Effector CD8-positive, alpha-beta T cell (primary cell): ENCODE measurements at places on chromosomes 2 and 18.

GRCh38 chr2:108330979-108331378, 42.3 kb downstream of the SULT1C2 start:
- DNase-seq, result no peak

GRCh38 chr2:67290451-67291290, 106.5 kb upstream of the ETAA1 start:
- no peak for DNase-seq

GRCh38 chr2:8719528-8719927, 37.7 kb downstream of the ID2 start:
- DNase-seq, result no peak

GRCh38 chr2:74575320-74575719, 20.8 kb downstream of the DOK1 start:
- no peak for DNase-seq

DNA sequence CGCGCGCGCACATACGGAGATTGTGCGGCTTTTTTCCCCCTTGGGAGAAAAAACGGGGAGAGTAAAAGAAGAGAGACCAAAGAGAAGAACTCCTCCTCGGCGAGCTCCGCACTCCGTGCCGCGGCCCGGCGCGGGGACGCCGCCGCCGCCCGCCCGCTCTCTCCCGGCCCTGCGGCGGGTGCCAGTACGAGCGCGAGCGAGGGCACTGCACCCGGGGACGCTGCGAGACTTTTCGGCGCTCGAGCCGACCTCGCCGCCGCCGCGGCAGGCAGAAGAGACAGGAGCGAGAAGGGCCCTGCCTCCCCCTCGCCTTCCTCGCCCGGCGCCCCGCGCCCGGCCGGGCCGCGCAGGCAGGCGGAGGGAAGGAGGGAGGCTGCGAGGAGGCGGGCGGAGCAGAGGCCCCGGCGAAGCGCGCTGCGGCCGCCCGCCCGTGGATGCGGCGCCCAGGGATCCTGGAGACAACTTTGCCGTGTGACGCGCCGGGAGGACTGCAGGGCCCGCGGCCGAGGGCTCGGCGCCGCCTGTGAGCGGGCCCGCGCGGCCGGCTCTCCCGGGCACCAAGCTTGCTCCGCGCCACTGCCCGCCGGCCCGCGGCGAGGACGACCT, 857 bp upstream of the INHBB start:
- DNase-seq, result no peak

GRCh38 chr18:62282188-62282629, 42.9 kb upstream of the TNFRSF11A start:
- DNase-seq, result no peak

DNA sequence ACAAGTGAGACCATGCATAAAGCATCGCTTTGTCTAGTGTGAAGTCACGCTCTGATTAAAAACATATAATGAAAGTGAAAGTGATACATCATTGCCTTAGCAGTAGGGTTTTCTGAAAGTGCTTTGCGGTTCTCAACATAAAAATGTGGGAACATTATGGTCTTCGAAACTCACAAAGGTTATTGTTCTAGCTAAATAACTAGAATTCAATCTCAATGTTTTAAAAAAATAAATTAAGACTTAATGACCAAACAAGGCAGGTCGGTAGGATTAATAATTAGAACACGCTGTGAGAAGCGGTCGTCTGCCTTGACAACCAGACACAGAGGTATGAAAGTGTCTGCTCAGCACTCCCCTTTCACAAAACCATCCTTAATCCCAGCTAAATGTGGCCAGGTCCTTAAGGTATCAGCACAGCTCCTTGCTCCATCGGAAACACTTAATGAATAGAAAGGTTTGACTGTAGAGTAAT, 42.2 kb downstream of the KLHL14 start:
- DNase-seq, result no peak

DNA sequence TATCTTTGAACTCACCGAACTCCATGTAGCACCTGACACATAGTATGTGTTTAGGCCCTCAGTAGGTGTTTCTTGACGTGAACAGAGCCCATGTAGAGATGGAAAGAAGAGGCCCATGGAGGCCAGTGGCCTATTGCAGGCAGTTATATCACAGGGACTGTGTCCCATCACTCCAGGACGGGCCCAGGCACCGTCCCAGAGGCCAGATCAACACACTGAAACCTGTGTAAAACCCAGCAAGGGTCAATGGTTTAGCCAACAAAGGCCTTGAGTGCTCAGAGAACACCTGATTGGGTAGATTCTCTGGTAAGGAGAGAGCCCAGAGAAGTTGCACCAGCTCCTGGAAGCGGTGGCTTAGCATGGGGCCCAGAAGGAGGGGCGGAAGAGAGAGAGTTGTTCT, 82.8 kb downstream of the INHBB start:
- no peak for DNase-seq

- no peak for DNase-seq
These were observed 70.5 kb downstream of the TGIF1 start for GRCh38 chr18:3520230-3521085.

DNA sequence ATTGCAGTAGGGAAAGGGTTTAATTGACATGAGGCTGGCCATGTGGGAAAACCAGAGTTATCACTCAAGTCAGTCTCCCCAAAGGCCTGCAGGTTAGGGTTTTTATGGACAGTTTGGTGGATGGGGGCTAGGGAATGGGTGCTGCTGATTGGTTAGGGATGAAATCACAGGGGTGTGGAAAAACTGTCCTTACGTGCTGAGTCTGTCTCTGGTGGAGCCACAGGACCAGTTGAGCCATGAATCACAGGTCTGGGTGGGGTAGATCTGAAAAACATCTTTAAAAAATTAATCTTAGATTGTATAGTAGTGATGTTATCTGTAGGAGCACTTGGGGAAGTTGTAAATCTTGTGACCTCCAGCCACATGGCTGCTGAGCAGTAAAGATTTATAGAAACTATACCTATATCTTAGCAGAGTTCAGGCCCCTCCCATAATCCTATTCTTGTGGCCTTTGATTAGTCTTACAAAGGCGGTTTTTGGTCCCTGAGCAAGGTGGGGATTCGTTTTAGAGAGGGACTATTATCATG, 139.6 kb downstream of the COMMD1 start:
- no peak for DNase-seq

DNA sequence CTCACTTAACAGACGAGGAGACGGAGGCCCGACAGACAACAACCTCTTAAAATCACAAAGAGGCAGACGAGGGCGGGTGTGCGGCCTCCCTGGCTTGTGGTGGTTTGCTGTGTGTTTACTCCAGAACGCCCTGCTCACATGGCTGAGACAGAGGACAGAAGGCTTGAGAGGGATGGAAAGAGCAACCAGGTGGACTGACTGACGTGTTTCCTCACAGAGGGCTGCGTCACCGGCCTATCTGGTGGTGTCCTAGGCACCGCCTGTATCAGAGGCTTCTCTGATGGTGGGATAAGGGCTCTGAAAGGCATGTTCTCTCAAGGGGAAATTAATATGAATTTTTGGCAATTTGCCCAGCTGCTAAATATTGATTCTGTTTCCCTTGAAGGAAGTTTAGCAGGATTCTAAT, 47.0 kb upstream of the RALBP1 start:
- DNase-seq, result no peak
